ENCODE measurements at places on chromosomes 16 and 17.

- DNase-seq = no peak
Measured at GRCh38 chr16:77585379-77586251, 136.7 kb upstream of the NUDT7 start.

DNA sequence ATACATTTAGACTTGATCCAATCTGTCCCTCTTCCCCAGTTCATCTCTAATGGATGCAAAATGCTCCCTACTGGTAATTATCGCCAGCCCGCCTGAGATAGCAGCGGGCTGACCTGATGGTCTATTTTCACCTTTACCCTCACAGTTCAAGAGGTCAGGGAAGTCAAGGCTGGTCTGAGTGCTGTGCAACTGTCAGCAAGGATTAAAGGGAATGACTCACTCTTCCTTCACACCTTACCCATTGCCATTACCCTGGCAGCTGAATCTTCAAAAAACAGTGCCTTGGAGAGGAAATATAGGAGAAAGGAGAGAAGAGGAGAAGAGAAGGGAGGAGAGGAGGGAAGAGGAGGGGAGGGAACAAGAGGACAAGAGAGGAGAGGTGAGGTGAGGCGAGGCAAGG lies 36.3 kb downstream of the GRB7 start:
- DNase-seq = no peak

- DNase-seq = no peak
Measured at GRCh38 chr17:10803830-10804475, at the start of gene TMEM238L. Gene TMEM238L (minus strand): TSS chr17:10804099. CDS start chr17:10803963, 136 bp downstream.

GRCh38 chr17:65283704-65284103 lies 146.5 kb downstream of the RGS9 start:
- no peak for DNase-seq

DNA sequence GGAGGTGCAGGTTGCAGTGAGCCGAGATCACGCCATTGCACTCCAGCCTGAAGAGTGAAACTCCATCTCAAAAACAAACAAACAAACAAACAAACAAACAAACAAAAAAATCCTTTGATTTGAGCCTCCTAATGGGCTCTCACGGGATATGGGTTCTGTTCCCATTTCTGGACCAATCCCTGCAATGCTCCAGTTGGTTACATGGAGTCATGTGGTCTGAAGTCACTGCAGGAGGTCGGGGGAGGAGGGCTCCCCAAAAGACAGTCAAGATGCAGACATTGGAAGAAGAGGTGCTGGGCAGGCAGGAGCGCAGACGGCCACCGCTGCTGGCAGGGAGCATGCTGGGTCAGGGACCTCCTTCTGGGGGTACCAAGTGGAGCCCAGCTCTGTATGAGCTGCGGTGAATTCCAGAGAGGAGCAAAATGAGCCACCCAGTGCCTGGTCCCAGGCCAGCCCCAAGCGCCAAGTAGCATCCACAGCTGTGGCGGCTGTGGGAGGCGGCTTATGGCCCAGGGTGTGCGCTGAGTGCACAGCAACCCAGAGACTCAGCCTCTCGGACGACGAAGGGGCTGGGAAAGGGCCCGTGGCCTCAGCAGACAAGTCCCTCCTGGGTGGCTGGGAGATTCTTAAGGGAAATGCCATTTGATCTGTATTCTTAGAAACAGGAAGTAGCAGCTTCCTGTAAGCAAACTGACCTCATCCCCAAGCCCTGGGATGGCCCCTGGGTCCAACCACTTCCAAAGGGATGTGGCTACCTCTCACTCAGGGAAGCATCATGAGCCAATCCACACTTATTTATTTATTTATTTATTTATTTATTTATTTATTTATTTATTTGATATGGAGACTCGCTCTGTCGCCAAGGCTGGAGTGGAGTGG lies 19.6 kb upstream of the ATP2A3 start:
- DNase-seq = no peak

- DNase-seq = no peak
Measured at GRCh38 chr16:78415669-78416068, 316.2 kb downstream of the WWOX start.

- DNase-seq = no peak
Measured at GRCh38 chr17:14316126-14316832, 15.4 kb downstream of the HS3ST3B1 start.

DNA sequence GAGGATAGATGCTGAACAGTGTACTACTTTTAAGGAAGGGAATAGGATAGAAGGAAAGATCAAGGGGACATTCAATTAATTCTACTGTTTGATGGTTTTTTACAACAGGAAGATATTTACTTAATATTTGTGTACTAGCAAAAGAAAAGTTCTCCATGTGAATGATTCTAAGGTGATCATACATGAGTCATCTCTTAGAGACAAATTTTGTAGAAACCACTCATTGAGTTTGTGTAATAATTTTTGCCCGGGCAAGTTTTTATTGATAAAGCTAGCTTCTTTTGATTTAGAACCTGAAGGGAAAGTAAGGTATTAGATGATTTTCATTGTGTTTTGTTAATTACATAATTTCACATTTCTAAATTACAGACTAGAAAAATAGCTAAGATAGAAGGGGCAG lies 172.8 kb upstream of the PSMD7 start:
- no peak for DNase-seq

GRCh38 chr17:63437287-63438091 lies 8.6 kb downstream of the CYB561 start:
- DNase-seq = no peak

Data from activated CD4-positive, alpha-beta T cell treated with anti-CD3 and anti-CD28 coated beads, Interleukin-2, amount 10 ng/mL, durations not matched to agents 7 days and 5 days (primary cell).